ENCODE measurements at places on chromosomes 7 and 10. TPM values are rescaled to one million over a fixed set of nuclear protein-coding genes. Genes with fewer than 3 reads are reported as not detected.

Gene ACTR3C
- total RNA-seq = not detected

Gene SPDYE9
- not detected for total RNA-seq

Gene CHN2
- not detected for total RNA-seq

Gene EPDR1
- 51.2 TPM for total RNA-seq

Gene NEURL1
- total RNA-seq = under 0.01 TPM

Gene C7orf25
- total RNA-seq = 6.1 TPM

Gene BTBD16
- total RNA-seq = 0.40 TPM

Gene FXYD4
- not detected for total RNA-seq

Gene NPTX2
- 9.9 TPM for total RNA-seq

Gene RELN
- total RNA-seq = 1.3 TPM

Gene FKBP6
- not detected for total RNA-seq

Gene ADGRA1
- not detected for total RNA-seq

Gene VPS37D
- total RNA-seq = 2.9 TPM

Gene SPDYE2B
- total RNA-seq = not detected

Gene SEMA3C
- 39.1 TPM for total RNA-seq

Gene CTAGE15
- total RNA-seq = 0.13 TPM

Gene MKI67
- total RNA-seq = 15.7 TPM

Gene DLG5
- 24.4 TPM for total RNA-seq

Gene POLL
- total RNA-seq = 8.6 TPM

Measured in aortic smooth muscle cell (primary cell).